ENCODE measurements at places on chromosomes 3 and 15.

GRCh38 chr15:49900006-49900902 lies 218.8 kb downstream of the ATP8B4 start:
- no peak for DNase-seq

GRCh38 chr3:24545887-24546286 lies 51.2 kb upstream of the THRB start:
- DNase-seq = no peak

GRCh38 chr3:169268286-169268776 lies 395.2 kb downstream of the MECOM start:
- no peak for DNase-seq

- DNase-seq = no peak
Observed at GRCh38 chr3:31758322-31758965, 222.6 kb downstream of the OSBPL10 start.

GRCh38 chr15:91318931-91319330 lies 218.9 kb downstream of the SV2B start:
- no peak for DNase-seq

DNA sequence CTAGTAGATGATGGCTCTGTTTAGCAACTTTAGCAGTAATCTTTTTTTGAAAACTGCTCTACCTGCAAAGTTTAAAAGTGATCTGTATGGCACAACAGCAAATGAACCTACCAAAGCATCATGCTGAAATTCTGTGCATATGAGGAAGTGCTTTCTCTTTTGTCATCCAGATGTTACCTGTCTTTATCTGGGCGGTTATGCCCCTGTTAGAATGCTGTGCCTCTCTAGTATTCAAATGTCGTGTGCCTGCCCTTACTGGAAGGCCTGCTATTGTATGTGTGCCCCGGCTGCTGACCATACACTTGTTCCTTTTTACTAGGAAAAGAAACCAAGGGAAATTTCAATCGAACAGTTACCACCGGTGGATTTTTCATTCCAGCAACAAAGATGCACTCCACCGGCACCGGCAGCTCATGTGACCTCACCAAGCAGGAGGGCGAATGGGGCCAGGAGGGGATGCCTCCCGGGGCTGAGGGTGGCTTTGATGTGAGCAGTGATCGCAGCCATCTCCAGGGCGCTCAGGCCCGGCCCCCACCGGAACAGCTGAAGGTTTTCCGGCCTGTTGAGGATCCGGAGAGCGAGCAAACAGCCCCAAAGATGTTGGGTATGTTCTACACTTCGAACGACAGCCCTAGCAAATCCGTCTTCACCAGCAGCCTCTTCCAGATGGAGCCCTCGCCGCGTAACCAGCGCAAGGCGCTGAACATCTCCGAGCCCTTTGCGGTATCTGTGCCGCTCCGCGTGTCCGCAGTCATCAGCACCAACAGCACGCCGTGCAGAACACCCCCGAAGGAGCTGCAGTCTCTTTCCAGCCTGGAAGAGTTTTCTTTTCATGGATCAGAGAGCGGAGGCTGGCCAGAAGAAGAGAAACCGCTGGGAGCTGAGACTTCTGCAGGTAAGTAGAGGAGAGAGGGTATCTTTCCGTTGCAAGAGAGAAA lies 61.6 kb downstream of the TMEM39A start:
- DNase-seq = no peak

DNA sequence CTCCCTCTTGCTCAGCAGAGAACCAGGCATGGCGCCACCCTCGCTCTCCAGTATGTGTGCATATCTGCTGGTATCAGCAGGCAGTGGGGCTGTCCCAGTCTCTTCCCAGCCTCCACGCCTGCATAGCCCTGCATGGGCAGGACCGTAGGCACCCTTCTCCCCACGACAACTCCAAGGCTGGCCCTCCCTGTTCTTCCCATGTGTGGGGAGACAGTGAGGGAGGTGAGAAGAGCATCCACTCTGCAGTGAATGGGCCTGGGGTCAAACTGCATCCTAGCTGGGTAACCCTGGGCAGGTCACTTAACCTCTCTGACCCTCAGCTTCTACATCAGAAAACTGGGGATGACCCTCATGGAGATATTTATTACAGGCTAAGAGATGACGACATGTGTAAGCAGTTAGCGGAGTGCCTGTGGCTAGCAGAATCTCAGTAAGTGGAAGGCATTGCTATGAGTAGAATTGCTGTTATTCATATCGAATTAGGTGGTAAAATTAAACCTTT lies 13.3 kb upstream of the SSUH2 start:
- no peak for DNase-seq

DNA sequence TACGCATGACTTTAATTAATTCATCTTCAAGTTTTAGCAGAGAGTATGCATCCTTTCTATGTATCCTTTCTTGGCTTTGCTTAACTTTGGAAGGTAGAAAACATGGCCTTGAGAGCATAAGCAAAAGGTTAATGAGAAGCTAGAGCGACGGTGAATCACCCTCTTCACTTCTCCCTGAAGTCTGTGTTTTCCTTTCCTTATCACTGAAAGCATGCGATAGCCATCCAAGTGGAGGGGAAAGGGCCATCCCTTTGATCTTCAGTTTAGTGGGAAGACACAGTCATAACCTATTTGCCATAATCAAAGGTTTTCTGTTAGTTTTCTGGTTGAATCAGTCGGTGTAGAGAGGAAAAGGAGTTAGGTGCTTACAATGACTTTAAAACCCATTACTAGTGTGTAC lies 354.0 kb upstream of the ROBO2 start:
- no peak for DNase-seq

GRCh38 chr15:45221053-45221599 lies 30.9 kb upstream of the SLC28A2 start:
- DNase-seq = no peak

DNA sequence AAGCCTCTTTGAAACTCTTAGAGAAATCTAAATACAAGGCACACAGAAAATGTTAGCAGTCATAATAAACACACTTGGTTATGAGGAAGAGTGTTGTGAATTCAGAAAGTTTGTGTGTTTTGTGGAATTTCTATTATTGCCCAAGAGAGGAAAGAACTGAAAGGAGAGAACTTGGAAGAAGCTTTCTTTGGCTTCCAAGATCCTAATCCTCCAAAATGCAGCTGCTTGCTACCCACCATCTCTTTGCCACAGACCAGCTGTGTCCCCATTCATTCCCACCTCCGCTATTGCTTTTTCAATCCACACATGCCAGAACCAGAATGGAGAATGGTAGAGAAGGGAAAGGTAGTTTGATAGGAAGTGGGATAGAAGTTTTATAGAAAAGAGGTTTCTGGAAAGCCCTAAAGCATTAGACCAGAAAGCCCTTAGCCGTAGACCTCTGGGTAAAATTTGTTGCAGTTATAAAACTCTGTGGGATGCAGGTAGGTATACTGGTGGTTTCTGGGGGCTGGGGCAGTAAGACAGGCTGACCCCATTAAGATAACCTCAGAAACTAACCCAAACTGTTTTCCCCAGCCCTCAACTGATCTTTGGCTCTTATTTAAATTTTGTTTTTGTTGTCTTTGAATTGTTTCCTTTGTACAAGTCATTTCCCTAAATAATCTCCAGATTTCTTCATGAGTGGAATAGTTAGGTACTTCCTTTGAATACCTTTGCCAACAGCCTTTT lies 108.5 kb downstream of the FILIP1L start:
- no peak for DNase-seq

DNA sequence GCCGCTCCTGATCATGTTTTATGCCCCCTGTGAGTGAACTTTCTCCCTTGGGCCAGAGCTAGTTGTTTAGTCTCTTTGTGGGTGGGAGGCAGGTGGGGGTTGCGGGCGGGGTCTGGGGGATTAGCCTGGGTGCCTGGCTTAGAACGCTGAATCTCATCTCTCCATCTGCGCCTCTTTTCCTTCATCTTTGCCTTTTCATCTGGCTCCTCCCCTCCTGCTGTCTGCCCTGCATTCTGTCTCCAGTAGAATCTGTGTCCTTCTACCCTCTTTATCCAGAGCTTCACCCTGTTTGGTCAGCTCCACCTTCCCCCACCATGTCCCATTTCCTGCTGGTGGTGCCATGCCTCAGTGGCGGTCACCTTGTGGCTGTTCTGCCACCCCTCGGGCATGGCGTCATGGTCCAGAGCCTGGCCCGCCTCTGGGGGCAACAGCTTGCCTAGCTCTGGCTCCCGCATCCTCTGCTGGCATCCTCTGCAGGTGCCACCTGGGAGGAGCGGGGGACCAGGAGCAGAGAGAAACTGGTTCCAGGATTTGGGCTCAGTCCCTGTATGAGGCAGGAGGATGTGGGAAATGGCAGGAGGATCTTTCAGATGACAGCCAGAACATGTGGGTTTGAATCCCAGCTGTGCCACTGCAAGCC lies 44.3 kb downstream of the PDIA5 start:
- DNase-seq = no peak

DNA sequence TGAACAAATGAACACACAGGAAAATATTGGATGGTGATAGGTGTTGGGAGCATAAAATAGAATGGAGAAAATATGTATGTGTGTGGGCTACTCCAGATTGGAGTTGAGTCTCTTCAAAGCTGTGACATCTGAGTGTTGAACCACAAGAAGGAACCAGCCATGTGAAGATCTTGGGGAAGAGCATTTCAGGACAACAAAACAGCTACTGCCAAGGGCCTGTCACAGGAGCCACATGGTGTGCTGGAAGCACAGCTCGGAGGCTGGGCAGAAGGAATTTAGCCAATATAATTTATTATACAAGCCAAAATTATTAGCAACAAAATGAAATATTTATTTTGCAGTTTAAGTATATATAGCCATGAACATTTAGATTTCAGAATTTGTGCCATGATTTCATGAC lies 108.3 kb upstream of the FGF7 start:
- no peak for DNase-seq

DNA sequence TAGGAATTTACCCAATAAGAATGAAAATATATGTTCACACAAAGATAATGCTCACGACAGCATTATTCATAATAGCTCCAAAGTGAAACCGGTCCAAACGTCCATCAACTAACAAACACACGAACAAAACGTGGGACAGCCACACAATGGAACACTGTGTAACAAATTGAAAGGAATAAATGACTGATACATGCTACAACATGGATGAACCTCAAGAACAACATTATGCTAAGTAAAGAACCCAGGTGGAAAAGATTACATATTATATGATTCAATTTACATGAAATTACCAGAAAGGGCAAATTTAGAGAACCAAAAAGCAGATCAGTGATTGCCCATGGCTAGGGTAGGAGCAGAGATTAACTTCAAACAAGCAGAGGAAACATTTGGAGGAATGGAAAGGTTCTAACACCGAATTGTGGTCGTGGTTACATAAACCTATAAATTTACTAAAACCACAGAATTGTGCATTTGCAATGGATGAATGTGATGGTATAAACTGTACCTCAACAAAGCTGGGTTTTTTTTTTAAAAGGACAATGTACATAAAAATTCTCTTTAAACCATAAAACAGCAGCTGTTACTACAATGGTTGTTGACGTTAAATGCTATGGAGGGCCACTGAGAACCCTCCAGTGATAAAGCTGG lies 76.3 kb downstream of the XXYLT1 start:
- no peak for DNase-seq

DNA sequence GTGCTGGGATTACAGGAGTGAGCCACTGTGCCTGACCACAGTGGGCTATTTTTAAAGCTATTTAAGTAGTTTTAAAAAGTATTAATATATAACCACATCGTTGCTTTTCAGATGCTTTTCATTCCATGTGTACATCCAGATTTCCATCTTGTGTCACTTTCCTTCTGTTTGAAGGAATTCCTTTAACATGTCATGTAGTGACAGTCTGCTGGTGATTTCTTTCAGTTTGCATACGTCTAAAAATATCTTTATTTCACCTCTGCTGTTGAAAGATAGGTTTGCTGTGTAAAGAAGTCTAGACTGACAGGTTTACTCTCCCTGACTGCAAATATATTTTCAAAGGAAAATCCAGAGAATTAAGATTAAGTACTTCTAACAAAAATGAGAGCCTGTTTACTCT lies 12.2 kb downstream of the FAM240A start:
- no peak for DNase-seq

GRCh38 chr15:32737304-32737703 lies 19.5 kb downstream of the GREM1 start:
- no peak for DNase-seq

DNA sequence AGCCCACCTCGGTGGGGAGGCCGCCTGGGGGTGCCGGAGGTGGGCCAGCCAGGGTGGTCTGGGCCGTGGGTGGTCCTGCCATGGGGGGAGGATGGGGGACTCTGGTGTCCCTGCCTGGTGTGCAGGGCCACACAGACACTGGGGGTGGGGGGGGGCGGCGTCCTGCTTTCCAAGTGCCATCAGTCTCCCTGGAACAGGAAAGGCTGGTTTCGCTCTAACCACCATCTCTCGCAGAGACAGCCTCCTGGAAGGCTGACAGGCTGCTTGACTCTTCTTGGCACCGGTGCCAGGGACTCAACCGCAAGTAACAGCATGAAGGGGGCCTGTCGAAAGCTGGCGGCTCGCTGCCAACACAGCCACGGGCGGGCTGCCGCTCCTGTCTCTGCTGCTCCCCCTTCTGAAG lies 40.3 kb downstream of the RGMA start:
- no peak for DNase-seq

GRCh38 chr3:52881871-52882270 lies 15.5 kb downstream of the STIMATE start:
- no peak for DNase-seq

- no peak for DNase-seq
Observed at GRCh38 chr3:140081887-140082286, 146.9 kb downstream of the CLSTN2 start.

Data from stimulated activated CD8-positive, alpha-beta memory T cell treated with anti-CD3 and anti-CD28 coated beads, Interleukin-2, amount 100 ng/mL, for 1 hour (primary cell).